Pancreas (tissue), 10 donors: ENCODE measurements at places on chromosomes 6 and 20.

DNA sequence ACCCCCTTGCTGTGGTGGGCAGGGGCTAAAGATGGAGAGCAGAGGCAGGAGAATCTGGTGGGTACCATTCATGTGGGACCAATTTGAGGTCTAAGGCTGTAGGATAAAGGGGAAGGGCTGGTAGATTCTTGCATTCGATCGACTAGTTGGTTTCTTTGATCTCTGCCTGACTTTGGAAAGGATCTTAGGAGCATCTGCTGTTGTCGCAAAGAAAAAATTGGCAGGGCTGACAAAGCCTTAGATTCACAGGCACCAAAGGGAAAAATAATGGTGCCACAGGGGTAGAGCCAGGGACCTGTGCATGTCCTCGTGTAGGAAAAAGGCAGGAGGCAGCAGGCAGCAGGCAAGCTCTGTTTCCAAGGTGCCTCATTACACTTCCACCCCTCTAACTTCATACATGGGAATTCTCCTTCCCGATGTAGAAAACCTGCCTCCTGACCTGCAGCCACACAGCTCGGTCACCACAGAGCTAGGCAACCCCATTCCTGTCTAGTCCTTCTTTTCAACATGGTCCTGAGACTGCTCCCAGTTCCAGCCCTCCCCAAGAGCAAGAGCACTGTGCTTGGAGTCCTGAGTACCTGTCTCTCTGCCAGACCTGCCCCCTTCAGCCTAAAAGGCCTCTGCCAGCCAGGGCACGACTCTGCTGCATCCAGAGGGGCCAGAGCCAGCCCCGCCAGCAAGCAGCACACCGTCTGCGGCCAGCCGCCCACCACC lies 71.9 kb downstream of the FGD2 start:
- DNase-seq = no peak

DNA sequence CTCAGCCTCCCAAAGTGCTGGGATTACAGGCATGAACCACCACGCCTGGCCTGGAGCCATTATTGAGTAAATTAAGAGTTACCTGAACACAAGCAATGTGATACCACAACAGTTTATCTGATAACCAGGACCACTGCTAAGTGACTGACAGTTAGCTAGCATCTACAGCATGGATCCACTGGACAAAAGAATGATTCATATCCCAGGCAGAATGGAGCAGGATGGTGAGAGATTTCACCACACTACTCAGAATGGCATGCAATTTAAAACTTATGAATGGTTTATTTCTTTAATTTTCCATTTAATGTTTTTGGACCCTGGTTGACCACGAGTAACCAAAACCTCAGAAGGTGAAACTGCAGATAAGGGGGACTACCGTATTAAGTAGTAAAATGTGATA lies 48.6 kb downstream of the RALGAPA2 start:
- DNase-seq = no peak

DNA sequence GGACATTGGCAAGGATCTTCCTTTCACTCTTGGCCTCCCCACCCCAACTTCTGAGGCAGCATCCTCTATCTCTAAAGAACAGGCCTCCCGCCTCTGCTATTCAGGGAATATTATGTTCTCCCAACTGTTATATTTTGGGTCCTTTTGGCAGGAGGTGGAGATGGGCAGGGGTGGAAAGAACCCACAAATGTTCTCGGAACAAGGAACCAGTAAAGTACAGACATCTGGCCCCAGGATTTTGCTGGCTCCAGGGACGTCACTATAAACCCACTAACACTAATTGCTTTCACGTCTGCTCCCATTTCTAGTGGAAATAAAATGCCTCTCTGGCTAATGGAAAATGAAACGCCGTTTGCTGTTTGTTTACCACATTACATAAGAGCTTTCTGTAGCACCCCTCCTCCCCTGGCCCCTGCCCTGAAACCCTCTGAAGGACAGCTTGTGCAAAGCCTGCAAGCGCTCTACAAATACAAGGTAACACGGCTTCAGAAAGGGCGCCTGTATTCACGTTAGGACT lies 77.7 kb upstream of the TBC1D7 start:
- no peak for DNase-seq

GRCh38 chr6:74319292-74319691 lies 623.3 kb downstream of the CD109 start:
- DNase-seq = no peak

- no peak for DNase-seq
Measured at GRCh38 chr6:23245572-23245971, 676.2 kb downstream of the HDGFL1 start.

- DNase-seq = no peak
Measured at GRCh38 chr6:81875782-81876293, 123.4 kb upstream of the TENT5A start.

DNA sequence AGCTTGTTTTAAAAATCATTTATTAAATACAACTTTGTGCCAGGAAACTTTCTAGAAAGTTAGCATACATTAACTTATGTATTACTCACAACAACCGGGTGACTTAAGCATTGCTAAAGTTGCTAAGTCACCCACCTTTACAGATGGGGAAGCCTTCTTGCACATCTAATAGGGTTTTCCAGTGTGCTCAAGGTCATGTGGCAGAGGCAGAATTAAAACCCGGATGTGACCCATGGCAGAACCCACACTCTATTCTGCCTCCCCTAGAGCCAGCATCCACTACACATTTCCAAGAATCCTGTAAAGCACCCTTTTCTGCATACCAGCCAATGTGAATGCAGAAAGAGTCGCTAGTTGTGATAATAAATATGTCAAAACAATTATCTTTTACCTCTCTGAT lies 13.4 kb downstream of the LINC00237 start:
- no peak for DNase-seq

GRCh38 chr6:144845186-144845585 lies 560.1 kb downstream of the UTRN start:
- DNase-seq = no peak

DNA sequence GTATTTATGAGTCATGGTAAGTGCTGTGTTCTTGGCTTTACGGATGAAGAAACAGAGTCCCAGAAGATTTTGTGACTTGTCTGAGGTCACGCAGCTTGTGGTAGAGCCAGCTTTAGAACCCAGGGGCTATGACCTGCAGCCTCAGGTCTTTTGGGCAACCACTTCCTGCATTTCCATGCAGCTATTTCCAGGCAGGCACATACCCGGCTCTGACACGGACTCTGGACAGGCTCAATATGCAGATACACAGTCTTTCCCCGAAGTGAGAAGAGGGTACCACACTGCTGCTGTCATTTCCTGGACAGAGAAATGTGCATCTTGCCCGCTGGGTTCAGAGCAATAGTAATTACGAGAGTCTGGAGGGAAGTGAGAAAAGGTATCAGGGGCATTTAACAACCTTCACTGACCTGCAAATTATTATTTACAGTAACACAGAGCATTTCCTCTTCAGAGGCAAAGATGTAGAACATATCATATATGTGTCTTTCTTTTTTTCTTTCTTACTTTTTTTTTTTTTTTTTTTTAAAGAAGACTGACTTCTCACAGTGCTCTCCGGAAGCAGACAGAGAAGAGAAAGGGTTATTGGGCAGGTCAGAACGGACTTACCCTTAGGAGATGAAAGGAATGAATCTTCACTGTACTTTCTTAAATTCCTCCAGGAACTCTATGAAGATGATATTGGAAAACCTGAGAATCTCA lies 185.1 kb downstream of the CLIC5 start:
- DNase-seq = no peak

- DNase-seq = no peak
Measured at GRCh38 chr6:42104095-42104803, 38.2 kb downstream of the C6orf132 start.

DNA sequence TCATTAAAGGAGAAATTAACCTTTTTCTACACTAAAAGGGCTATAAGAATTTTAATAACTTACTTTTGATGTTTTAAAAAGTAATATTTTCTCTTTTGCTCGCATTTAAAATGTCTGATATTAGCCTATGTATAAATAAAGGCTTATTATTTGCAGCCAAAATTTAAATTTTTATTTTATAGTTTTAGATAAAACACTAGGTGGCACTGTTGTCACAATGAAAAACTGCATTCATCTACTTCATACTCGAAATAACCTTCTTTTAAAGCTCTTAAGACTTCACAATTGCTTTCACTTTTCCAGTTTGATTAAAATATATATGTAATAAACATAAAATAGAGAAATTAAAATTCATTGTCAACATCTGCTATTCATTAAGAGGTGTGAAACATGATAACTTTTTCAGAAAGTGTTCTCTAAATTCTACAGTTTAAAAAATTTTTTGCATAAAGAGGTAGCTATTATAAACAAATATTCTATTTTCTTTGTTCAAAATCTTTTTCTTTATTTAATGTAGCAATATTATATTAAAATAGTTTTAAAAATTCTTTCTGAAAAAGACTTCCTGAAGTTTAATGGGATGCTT lies 78.8 kb upstream of the DEFB112 start:
- DNase-seq = no peak

DNA sequence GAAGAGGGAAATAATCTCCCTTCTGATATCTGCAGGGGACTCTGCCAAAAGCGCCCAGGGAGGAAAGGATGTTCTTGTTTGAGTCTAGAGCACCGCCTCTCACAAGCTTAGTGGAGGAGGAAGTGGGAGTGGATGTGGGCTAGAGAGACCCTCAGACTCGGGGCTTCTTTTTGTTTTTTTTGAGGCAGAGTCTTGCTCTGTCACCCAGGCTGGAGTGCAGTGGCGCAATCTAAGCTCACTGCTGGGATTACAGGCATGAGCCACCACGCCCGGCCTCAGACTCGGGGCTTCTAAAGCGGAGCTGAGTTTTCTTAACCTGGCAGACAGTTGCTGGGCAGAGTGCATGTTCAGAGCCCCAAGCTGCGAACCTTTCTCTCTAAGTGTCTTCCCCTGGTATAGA lies 310.8 kb downstream of the BMP7 start:
- DNase-seq = no peak

DNA sequence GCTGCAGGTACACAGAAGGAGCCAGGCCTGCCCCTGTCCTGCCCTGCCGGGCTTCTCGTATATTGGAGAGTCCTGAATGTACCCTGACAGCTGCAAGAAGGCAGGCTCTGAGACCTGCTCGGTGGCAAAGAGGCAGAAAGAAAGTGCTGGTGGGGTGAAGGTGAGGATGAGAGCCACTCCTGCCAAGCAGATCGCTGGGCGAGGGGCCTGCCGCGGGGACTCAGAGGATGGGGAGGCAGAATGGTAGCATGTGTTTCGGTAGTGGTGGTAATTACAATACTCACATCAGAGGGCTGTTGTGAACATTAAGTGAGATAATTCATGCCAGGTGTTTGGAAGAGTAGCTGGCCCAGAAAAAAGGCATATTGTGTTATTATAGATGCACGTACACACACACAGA lies 56.6 kb upstream of the SLC22A23 start:
- DNase-seq = no peak

DNA sequence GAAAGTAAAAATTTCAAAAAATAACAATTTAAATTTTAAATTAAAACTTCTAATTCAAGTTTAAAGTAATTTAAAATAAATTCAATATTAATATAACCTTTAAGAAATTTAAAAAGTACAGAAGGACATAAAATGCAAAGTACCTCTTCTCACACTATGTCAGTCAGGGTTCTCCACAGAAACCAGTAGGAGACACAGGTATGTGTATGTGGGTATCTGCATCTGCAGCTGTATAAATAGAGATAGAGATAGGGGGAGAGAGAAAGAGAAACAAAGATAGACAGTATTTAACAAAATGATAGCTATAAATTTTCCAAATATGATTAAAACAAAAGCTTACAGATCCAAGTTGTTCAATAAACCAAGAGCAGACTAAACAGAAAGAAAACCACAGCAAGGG lies 190.8 kb downstream of the ERMARD start:
- DNase-seq = no peak

DNA sequence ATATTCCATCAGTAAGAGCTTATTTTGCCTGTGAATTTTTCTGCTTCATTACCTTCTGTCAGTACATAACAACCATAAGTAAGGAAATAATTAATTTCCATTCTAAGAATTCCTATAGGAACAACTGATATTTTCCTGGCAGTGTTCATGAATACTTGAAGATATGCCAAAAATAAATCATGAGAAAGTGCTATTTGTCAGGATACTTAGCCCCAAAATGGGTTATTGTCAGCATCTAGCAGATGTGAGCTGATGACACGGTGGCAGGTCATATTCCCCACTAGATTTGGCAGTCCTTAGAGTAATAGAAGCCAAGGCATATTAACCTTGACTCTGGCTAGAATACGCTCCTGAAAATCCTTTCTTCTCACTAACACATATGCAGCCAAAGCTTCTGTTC lies 43.2 kb upstream of the CRISP1 start:
- DNase-seq = no peak

GRCh38 chr6:79821859-79822258 lies 125.5 kb downstream of the ELOVL4 start:
- no peak for DNase-seq

DNA sequence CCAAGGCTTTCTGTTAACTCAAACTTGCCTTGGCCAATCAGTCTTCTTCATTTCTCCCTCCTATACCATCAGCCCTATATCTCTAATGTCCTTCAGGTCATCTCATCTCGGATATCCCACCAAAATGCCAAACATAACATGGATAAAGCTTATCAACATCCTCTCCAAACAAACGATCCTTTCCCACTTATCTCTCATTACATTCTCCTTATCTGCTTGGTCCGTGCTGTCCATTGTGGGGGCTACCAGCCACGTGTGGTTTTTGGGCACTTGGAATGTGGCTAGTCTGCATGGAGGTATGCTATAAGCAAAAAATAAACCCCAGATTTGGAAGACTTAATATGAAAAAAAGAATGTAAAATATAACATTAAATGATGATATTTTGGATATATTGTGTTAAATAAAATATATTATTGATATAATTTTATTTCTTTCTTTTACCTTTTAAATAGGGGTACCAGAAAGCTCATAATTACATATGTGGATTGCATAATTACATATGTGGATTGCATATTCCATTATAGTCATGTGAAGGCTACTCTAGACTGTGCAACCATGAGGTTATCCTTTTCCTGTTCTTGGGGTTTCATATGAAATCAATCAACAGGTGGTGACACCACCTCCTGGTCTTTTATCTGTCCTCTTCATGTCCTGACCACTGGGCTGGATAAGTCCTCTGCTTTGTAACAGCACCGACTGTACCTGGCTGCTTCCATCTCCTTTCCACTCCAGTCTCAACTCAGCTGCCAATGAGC lies 123.0 kb downstream of the CD83 start:
- DNase-seq = no peak

DNA sequence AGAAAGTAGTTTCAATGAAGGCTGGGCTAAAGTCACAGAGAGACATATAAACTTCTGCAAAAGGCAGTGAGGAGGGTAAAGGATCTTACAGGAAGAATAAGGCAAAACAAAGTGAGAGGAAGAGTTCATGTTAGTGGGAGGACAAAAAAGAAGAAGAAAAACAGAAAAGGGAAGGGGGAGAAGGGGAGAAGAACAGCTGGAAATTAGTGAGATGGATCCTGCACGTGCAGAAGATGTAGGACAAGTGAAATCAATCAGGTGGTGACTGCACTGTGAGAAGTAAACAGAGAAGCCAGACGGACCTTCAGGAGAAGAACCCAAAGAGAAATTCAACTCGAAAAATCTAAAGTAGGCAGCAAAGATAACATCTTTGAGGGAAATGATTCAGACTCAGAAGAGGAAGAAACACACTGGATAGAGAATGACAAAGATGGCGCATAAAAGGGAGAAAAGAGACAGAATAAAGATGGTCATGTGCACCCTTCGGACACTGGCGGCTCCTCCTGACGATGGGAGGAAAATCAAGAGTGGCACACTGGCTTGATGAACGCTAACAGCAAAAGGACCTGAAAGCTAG lies 105.9 kb downstream of the MYB start:
- no peak for DNase-seq
